Mesothelial cell of epicardium (in vitro differentiated cells): ENCODE measurements at places on chromosomes 11 and 22. TPM values are rescaled to one million over a fixed set of nuclear protein-coding genes. Genes with fewer than 3 reads are reported as not detected.

ROBO3 gene
- 26.0 to 26.7 TPM (median 26.4 TPM) in 3 replicates for total RNA-seq

DNA sequence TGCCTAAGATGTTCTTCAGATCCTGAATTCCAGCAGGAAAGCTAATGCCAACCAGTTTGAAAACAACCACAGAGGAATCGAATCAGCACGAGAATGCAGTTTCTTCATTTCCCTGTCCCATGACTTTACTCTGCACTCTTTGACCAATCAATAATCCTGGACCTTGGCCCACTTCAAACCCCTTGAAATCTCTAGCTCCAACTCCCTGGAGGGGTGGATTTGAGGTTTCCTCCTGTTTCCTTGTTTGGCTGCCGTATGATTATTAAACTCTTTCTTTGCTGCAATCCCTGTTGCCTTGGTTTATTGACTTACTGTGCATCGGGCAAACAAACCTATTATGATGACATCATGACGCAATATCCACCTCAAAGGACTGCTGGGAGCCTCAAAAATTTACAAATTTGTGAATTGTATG is 109.3 kb downstream of the FBXO7 start:
- H3K27me3 ChIP-seq, result no peaks in the 10 kb centered on the region
- H3K27ac ChIP-seq, result no peak overlapping the region
- no peaks in the 10 kb centered on the region for H3K36me3 ChIP-seq
- H3K4me1 ChIP-seq, result peaks cover 4% of the 10 kb centered on the region
- no peak overlapping the region for H3K4me3 ChIP-seq

- H3K36me3 ChIP-seq, result no peaks in the 10 kb centered on the region
- H3K27me3 ChIP-seq, result peaks cover 8% of the 10 kb centered on the region
- H3K4me1 ChIP-seq, result peaks cover 36% of the 10 kb centered on the region
- no peak for DNase-seq
- H3K4me3 ChIP-seq, result no peak overlapping the region
Observed at GRCh38 chr11:128415539-128415938, 171.8 kb downstream of the ETS1 start.

DNA sequence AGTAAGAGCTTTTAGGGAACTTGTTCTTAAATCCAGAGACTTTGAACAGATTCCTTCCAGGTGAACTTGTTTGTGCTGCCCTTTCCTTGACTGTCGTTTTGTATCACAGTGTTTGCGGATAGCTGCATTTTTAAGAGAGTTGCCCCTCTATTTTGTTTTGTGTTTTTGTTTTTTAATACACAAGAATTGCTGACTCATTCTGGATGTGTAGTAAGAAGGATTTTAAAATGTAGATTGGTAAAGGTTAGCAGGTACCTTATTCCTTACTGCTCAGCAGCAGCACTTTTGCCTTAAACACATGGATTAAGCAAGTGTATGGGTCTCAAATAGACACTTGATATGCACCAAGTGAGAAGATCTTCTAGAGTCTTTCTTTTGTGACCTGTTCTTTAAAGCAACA is 8.9 kb upstream of the APOA5 start:
- peaks cover 17% of the 10 kb centered on the region for H3K27me3 ChIP-seq
- H3K36me3 ChIP-seq, result no peaks in the 10 kb centered on the region
- no peak overlapping the region for H3K27ac ChIP-seq
- H3K4me3 ChIP-seq, result no peak overlapping the region

DNA sequence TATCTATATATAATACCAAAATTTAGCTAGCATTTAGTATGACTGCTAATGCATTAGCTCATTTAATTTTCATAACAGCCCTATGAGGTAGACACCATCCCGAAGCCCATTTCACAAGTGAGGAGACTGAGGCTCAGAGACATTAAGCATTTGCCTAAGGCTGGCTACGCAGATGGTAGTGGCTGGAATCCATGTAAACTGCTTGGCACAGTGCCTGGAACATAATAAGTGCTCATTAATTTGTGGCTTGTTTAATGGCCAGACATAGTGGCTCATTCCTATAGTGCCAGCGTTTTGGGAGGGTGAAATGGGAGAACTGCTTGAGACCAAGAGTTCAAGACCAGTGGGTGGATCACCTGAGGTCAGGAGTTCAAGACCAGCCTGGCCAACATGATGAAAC is 17.8 kb upstream of the TP53I11 start:
- no peak overlapping the region for H3K27ac ChIP-seq
- DNase-seq, result no peak
- no peak overlapping the region for H3K4me3 ChIP-seq
- no peaks in the 10 kb centered on the region for H3K27me3 ChIP-seq
- H3K36me3 ChIP-seq, result no peaks in the 10 kb centered on the region

GRCh38 chr11:42770444-42771065 is 541.2 kb upstream of the API5 start:
- no peaks in the 10 kb centered on the region for H3K36me3 ChIP-seq
- H3K27ac ChIP-seq, result no peak overlapping the region
- H3K4me3 ChIP-seq, result no peak overlapping the region
- no peak for DNase-seq
- no peaks in the 10 kb centered on the region for H3K4me1 ChIP-seq
